ENCODE measurements at places on chromosomes 5 and 9. TPM values are rescaled to one million over a fixed set of nuclear protein-coding genes. Genes with fewer than 3 reads are reported as not detected.

UNC5A gene
- not detected for total RNA-seq

CMYA5 gene
- 0.31 TPM for total RNA-seq

THG1L gene
- 22.4 TPM for total RNA-seq

TMEFF1 gene
- 0.83 TPM for total RNA-seq

PCDHGB4 gene
- not detected for total RNA-seq

PCDHGA2 gene
- 0.27 TPM for total RNA-seq

DNA sequence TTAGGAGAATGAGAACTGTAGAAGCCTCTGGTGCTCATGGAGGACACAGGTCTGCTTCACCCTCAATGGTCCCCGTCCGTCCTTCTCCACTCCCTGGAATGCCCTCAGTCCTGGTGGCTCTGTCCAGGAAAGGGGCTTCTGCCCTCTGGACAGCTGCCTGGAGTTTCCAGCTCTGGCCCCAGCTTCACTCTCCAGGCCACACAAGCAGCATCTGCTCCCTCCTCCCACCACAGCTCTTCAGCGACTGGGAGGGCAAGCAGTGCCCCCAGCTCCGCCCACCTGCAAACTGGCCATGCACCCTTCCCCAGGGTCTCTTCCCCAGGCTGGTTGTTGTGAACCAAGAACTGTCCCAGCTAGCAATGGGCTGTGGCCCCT is 4.7 kb downstream of the SARDH start:
- DNase-seq, result no peak

GRCh38 chr5:55177078-55177477 is 4.1 kb upstream of the CDC20B start:
- DNase-seq, result no peak

DNA sequence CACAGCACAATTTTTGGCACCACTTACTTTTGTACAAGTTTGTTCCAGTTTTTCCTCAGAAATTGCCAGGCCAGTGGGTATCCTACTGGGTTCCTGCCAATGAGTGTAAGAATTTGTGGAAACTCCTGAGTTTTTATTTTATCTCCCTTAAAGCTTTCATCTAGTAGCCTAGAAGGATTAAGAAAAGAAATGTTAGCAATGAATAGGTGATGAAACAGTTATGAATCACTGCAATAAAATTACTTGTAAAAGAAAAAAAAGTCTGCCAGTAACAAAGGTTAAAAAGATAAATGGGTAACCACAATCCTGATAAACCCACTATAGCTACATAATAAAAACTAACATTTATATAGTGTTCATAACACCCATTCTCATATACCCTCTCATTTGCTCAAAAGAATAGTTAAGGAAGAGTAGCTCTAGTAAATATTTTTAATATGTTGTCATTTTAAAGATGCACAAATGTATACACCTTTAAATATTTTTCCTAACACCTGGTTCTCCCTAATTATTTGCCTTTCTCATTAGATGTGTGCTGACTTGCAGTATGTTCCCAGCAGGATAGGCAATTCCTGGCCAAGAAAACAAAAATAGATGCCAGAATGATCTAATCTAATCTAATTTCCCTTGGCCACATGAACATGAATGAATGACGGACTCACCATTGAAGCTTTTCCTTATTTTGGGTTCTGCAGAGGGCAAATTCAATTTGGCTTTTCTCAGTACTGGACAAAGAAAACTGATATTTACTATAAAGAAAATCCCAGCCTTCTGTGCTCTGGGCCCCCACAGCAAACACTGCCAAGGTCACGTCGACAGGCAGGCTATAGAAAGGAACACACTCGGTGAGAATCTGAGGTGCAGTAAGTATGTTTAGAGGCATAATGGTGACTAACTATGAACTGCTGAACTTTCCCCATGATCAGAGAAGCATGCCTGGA is 26.4 kb downstream of the ERAP1 start:
- DNase-seq, result no peak

DNA sequence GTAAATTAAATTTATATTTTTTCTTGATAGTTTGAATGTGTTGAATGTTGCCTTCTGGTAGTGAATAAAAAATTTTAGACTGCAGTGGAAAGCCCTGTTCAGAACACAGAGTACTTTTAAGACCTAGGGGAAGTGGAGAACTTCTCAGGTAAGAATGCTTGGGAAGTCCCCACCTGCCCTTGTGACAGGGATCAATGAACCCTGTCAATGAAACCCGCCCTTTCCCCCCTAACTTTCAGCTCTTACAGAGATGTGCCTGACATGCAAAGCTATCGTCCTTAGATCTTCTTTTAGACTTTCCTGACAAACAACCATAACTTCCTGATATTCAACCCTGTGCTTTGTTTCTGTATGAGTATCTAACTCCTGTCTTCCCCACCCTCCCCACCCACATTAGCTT is 562.7 kb downstream of the TLE4 start:
- DNase-seq, result no peak

DNA sequence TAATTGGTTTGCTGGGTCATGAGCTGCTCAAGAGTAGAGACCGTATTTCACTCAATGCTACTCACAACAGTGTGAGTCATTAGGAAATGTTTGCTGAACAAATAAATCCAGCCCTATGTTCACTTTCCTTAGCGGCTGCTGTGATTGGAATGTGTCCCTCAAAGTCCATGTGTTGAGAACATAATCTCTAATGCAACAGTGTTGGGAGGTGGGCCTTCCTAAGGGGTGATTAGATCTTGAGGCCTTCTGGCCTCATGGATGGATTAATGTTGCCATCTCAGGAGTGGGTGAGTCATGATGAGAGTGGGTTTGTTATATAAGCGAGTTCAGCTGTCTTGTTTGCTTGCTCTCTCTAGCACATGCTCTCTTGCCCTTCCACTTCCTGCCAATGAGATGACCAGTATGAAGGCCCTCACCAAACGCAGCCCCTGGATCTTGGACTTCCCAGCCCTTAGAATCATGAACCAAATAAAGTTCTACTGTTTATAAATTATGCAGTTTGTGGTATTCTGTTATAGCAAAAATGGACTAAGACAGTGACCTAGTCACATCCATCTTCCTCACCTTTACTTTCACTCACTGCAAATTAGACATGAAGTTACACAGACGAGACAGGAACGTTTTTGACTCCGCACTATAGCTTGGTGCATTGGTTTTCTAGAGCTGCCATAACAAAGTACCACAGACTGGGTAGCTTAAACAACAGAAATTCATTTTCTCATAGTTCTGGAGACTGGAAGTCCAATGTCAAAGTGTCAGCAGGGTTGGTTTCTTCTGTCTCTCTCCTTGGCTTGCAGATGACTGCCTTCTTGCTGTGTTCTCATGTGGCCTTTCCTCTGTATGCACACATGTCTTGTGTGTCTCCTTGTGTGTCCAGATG is 50.9 kb upstream of the FAM169A start:
- no peak for DNase-seq

DNA sequence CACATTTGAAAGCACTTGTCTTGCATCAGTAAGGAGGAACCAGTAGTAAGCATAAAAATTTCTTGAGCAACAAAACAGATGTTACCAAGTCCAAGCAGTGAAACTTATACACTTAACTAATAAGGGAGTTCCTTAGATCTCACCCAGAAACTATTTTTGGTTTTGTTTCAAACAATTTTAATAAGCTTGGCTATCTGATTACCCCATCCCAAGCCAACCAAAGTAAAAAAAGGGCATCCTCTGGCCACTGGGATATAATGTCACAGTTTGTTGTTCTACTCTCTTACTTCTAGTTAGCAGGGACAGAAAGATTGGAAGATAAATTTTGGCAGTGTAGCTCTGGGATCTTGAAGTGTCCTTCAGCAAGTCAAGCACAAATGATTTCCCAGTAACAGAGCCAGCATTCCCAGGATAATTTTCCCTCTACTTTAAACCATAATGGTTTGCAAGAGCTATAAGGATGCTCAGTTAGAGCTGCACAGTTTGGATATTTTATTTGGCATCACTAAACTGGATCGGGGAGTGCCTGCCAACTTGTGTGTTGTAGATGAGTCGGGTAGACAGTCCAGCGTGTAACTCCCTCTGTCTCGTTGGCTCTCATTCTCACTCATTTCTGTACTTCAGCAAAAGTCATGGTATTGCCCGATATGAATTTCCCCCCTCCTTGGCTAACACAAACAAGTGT is 161.9 kb upstream of the HMHB1 start:
- no peak for DNase-seq

GRCh38 chr5:147854894-147855773 is 23.4 kb upstream of the SCGB3A2 start:
- no peak for DNase-seq

GRCh38 chr5:142801495-142801871 is 31.3 kb downstream of the ARHGAP26 start:
- no peak for DNase-seq

GRCh38 chr5:126499853-126500342 is 76.7 kb downstream of the GRAMD2B start:
- peak; percentile 35 for DNase-seq

All from K562 (cell line).